ENCODE measurements at places on chromosomes 5 and 9.

DNA sequence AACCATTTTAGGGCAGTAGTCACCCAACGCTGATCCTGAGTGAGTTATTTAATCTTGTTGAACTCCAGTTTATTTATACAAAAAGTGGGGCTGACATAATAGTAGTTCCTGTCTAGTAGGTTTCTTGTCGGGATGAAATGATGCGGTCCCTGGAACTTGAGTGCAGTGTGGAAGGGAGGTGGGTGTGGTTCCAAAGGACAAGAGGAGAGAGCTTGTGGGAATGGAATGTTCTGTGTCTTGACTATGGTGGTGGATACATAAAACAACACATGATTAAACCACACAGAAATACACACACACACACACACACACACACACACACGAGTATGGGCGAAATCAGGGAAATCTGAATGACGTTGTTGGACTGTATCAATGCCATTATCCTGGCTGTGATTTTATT lies 66.1 kb upstream of the BARHL1 start:
- DNase-seq, result no peak

DNA sequence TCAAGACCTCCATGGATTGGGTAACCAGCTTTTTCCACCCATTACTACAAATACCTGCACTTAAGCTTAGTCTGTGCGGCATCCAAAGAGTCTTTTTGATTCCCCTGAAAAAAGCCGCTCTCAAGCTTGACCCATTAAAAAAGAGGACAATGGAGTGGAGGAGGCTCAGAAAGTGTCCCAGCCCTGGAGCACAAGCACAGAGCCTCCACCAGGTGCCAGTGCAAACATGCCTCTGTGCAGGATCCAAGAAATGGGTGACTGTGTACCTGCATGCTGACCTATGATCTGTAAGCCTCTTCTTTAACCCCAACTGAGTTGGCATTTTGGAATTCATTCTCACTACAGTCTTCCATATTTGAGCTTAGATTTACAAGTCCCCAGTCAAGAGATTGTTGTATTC lies 168.3 kb upstream of the TLE4 start:
- no peak for DNase-seq

DNA sequence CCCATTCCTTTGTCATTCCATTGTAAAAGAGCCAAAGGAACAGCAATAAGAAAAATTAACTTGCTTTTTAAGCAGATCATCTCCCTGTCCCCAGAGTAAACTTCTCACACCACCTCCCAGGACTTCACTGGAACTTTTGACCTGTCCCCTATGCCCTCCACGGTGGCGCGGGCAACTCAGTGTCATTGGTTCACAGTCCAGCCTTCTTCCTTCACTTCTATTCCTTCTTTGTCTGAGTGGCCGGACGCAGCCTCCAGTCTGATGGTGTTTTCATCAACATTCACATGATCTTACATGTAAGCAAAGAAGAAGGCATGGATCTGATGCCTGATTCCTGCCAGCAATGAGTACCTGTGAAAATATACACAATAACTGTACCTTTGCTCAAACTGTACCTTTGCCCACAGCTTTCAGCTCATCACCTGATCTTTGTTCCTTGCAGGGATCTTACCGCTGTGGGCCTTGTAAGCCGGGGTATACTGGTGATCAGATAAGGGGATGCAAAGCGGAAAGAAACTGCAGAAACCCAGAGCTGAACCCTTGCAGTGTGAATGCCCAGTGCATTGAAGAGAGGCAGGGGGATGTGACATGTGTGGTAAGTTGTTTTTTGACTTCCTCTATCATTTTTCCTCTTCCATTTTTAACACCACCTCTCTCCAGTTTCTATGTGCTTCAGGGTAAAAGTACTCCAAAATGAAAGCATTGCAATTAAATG lies 32.5 kb downstream of the THBS4 start:
- no peak for DNase-seq

DNA sequence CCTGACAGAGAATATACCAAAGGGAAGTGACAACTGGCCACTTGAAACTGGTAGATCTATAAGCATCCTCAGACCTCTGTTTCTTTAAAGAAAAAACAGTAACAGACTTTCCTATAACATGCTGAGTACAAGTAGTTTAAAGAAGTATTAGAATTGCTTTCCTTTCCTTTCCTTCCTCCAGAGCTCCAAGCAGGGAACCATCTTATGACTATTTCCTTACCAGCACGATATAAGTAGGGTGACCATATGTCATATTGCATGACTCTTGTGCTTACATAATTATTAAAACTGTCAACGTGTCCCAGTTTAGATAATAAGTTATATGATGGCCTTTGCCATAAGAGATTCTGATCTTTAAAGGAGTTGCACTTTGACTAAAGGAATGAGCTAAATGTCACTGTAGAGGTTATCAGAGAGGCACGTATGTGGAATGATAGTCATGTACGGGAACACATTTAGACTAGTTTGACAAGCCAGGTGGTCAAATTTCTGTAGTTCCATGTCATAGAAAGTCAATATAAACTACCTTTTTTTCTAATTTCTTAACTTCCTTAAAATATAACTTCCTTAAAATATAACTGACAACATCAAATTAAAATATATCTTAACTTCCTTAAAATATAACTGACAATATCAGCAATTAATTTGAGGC lies 212.7 kb upstream of the CD180 start:
- DNase-seq, result no peak

- no peak for DNase-seq
These were observed 45.3 kb upstream of the PPP3R2 start for GRCh38 chr9:101639785-101640665.

DNA sequence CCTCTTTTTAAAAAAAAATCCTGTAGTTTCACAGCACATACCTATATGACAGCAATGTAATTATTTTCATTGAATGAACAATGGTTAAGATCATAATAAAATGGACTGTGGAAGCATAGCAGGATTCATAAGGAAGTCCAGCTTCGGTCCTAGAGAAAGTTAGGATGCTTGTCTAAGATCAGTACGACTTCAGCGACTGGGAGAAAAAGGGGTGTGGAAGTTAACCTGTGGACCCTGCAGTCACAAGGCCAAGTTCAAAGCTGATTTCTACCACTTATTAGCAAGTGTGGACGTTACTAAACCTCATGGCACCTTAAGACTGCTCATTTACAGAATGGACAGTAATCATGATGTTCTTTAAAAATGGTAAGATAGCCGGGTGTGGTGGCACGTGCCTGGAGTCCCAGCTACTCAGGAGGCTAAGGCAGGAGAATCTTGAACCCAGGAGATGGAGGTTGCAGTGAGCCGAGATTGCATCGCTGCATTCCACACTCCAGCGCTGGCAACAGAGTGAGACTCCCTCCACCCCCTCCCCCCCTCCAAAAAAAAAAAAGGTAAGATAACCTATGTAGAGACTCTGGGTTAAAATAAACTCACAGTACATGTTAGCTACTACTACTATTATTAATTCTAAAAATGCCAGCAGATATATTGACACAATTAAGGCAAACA lies 71.6 kb upstream of the PCA3 start:
- DNase-seq, result no peak

DNA sequence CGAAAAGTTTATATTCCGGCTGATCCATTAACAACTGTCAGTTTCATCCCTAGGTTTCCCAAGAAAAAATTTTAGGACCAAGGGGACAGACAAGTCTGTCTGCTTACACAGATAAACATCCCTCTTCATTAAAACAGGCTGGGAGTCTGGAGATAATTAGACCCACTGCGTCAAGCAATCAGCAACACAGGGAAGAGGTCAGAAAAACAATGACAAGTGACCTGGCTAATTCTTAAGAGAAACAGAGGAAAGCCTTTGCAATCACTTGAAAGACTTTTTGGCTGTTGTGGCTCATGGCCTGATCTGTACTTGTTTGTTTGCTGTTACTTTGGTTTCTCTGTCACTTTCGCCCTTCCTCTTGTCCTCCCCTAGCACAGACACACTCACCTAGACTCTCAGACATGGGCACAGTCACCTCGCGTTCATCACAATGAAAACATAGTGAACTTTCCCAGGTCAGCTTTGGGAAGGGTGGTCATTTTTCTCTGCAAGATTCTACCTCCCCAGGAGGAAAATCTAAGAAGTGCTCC lies 2.9 kb upstream of the CCDC192 start:
- DNase-seq, result no peak

- DNase-seq, result no peak
These were observed 101.1 kb downstream of the ISL1 start for GRCh38 chr5:51484326-51484725.

DNA sequence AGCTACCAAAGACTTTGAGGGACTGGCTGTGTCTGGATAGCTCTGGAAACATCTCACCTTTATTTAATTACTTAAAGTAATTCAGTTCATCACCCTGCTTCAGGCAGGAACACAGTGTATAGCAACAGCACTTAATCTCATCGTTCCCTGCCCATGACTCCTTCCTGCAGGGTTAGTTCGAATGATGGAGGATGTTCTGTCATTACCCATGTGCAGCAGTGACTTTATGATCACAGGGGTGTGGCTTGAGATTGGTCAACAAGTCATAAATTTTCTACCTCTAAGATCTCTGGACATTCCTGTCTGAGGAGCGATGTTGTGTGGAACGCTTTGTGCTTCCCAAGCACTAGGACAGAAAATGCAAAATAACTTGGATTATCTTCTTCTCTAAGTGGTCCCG lies 37.1 kb upstream of the PRUNE2 start:
- no peak for DNase-seq

- DNase-seq, result no peak
These were observed 14.5 kb downstream of the CXXC5 start for GRCh38 chr5:139662617-139663016.

DNA sequence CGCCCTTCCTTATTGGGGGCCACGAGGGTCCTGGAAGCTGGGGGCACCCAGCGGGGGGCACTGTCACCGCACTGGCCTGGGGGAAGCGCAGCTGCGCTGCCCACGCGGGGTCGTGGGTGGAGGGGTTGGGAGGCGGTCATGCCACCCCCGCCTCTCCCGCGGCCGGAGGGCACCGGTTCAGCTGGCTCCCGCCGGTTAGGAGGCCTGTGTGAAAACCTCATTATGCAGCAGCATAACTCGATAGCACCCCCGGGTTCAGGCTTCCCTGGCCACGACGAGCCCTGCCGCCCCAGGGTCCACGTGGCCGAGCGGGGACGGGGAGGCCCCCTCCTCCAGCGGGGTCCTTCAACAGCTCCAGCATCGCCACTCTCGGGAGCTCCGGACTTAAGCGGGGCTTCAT lies 91.2 kb upstream of the ERCC6L2 start:
- DNase-seq, result no peak

GRCh38 chr9:138103111-138103848 lies 225.7 kb downstream of the CACNA1B start:
- DNase-seq, result no peak

DNA sequence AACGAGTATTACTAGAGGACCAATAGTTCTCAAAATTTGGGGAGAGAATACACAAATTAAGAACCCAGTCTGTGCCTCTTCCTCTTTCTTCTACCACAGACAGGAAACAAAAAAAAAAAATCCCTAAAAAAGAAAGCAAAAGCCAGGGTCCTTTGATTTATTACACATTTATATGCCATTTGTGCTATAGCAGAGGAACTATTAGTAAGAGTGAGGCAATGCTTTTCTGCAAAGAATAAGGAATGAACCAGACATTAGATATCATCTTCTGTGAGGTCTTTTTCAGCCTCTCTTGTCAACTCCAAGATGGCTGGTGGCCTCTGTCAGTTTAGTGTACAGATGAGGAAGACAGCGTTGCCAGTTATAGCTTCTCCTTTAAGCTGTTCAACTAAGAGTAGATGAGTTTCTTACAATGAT lies 127.6 kb downstream of the RFX3 start:
- DNase-seq, result no peak

DNA sequence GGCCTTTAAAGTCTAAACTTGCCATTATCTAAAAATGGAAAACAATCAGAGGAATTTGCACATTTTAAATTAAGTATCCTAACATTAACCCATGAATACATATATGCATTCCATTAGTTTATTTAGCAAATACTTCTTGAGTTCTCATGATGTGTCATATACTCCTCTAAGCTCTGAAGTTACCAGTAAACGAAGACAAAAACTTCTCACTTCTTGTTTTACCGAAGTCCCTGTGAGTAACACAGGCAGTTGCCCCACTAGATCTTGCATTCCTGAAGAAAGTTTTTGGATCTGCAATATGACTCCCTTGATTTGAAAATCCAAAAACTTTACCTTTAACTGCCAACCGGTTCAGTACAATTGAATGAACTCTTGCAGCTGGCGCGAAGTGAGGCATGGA lies 439.0 kb upstream of the MPDZ start:
- DNase-seq, result no peak

DNA sequence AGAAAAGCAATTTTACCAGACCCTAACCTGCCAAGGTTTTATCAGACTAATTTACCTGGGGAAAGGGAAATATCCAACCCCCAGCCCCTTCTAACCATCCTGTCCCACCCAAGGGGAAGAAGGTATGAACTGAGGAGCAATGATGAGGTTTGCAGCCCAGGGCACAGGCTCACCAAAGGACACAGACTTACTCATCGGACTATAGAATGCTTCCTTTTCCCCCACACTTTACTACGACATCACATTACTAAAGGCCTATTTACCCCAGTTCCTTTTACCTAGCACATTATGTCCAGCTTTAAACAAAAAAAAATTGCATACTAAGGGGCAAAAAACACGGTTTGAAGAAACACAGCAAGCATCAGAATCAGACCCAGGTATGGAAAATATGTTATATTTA lies 94.1 kb upstream of the FST start:
- DNase-seq, result no peak

DNA sequence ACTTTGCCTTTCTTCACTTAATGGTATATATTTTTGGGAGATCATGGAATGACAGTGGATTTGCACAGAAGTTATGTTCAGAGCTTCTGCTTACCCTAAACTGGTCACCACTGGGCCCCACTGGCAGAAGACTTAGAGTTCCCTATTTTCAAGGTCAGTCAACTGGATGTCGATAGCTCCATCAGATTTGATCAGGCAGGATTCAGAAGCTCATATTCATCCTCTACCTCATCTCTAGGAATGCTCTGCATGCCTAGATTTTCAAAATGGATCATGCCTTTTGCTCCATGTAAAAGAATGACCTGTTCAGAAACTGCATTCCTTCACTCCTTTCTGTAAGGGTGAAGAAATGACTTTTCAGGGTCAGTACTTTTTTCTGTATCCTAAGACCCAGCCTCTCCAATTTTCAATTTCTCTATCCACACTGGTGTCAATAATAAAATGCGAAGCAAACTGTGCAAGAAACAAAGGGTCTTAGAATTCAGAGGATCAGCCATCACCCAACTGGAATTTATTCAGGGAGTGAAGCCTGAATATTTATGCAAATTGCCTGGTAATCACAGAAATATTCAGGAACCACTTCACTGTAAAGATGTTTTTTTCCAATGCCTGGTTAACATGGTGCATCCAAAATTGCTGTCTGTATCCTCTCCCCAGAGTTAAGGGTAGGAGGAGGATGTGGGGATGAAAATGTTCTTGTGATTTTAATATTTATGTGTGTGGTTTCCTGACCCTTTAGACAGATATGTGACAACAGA lies 125.4 kb downstream of the DOCK2 start:
- DNase-seq, result no peak

GRCh38 chr9:109745335-109746283 lies 34.4 kb upstream of the PALM2AKAP2 start:
- DNase-seq, result no peak

GRCh38 chr5:67004730-67005350 lies 191.8 kb downstream of the CD180 start:
- no peak for DNase-seq
